ENCODE measurements at places on chromosomes 1 and 21.

GRCh38 chr1:25771221-25772114 is 28.5 kb upstream of the SELENON start:
- DNase-seq, result peak; percentile 16

- DNase-seq, result no peak
These were observed 299.6 kb upstream of the NCAM2 start for GRCh38 chr21:20698585-20698984.

DNA sequence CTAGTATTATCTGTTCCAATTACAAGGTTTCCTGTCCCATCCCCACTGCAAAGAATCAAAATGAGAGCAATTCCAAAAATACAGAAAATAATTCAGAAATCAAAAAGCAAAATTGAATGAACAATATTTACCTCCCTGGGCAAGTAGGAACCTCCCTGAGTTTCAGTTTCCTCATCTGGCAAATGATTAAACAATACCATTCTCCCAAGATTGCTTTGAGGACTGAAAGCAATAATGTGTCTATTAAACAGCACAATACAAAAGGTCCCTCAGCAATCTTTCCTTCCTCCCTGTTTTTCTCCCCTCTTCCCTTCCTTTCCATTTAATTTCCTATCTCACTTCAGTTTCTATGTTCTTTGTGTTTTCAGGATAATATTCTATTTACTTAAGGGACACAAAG is 171.0 kb downstream of the ZC3H11B start:
- no peak for DNase-seq

- DNase-seq, result no peak
These were observed 35.4 kb downstream of the ENAH start for GRCh38 chr1:225617479-225617878.

DNA sequence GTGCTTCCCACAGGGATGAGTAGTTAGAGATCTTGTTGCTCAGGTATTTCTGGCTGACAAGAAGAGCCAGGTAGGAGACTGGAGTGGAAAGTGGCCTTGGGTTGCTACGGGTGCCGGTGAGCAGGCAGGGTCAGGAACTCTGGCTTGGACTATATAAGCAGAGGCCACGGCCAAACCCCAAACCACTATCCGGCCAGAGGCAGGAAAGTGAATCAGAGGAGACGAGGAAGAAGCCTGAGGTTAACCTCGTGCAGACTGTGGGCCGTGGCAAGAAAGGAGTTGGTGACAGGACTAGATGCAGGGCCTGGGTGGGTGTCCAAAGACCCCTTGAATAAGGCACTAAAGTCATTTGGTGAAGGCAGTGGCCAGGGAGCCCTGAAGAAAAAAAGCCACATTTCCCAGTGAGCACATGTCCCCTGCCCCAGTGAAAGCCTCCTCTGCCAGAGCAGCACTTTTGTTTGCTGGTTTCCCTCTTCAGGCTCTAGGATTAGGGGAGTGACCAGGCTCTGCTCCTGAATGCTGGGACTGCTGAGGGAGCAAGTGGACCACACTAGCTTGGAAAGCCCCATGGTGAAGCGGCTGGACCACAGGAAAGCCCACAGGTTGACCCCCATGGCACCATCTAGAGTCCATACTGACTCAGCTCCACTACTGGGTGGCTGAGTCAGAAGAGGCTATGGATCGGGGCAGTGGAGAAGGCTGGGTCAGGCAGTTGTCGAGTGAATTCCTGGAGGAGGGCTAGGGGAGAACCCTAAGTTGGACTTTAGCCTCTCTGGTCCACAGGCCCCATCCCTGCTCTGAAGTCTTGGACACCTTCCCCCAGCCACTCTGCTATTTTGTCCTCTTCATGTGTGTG is 23.4 kb downstream of the CSF1 start:
- no peak for DNase-seq

- DNase-seq, result no peak
These were observed 150.7 kb upstream of the ZNF644 start for GRCh38 chr1:91172541-91172940.

DNA sequence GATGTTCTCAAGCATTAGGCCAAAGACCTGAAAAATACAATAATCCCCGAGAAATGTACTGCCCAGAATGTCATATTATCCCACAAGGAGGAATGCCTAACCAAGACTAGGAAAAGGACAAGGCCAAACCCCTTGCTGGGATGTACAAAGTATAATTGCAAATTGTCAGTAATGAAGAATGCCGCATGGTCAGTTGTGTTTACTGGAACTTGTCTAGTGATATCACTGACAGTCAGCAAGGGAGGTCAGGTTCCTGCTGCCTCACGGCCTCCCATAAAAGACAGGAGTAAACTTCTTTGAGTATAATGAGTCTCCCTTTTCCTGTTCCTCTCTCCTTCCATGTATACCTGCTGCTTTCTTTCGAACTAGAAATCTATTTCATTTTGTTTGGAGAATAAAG is 222.8 kb downstream of the RHOU start:
- no peak for DNase-seq
